Activated CD4-positive, alpha-beta T cell treated with anti-CD3 and anti-CD28 coated beads, Interleukin-2, amount 50 U/mL, for 4 hours (primary cell): ENCODE measurements at places on chromosomes 7 and 10.

- DNase-seq, result no peak
These were observed 37.1 kb upstream of the TOMM7 start for GRCh38 chr7:22859641-22860290.

DNA sequence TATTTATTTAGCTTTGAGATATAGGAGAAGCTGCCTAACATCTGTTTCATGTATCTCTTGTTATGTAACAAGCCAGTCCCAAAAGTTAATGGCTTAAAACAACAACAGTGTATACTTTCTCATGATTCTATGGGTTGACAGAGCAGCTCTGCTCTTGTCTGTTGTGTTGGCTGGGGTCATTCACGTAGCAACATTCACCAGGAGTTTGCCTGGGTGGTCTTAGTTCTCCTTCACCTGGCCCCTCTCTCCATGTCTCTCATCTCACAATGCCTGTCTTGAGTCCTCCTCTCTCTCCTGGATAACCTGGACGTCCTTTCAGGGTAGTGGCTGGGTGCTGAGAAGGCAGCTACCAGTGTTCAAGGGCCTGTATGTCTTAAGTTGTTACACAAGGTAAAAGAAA lies 27.5 kb downstream of the INPP5F start:
- no peak for DNase-seq

DNA sequence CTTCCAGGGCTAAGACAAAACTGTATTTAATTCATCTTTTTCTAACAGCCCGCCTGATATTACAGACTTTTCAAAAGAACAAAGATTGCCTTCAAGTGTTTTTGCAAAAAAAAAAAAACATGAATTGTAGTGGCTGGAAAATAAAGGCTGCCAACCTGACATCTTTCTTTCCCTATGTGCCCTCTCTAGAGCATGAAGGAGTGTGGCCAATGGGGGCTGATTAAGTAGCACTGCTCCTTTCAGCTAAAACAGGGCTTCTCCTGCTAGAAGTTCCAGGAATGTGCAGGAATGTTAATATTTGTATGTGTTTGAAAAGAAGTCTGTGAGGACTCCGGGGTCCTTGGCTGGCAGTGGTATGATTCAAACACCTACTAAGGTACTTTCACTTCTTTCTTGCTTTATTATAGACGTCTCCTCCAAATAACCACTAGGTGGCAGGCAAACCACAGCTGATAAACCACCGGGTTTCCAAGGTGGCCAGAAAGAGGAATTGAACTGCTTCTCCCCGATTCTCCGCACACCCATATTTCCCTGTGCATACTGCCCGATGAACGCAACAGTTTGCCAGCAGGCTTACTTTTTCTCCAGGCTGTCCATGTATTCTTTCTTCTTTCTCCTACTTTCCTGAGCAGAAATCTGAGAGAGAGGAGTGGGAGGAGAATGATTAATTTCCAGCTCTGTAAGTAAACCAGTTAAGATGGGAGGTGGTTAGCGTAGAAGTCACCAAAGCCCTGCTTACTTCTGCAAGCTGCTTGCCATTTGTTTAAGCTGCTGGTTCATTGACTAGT lies 56.8 kb upstream of the DGKI start:
- peak; percentile 44 for DNase-seq

DNA sequence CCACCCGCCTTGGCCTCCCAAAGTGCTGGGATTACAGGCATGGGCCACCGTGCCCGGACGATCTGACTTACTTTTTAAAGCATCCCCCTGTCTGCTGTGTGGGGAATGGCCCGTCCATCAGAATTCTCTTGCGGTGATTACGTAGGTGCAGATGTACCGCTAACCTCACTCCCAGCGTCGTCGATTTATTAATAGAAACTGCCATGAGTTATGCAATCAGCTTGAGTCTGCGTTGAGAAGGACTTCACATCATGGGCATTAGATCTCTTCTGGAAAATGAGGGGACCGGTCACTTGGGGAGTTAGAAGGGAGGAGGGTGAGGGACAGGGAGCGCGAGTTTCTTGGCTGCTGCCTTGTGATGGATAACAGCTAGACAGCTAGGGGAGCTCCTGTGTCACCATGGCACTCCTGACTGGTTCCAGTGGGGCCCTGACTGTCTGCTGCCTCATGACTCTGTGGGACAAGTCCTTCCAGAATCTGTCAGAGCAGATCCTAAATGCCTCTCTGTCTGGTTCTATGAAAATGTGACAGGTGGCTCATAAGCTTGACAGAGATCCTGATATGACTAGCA lies 35.2 kb downstream of the POR start:
- no peak for DNase-seq

DNA sequence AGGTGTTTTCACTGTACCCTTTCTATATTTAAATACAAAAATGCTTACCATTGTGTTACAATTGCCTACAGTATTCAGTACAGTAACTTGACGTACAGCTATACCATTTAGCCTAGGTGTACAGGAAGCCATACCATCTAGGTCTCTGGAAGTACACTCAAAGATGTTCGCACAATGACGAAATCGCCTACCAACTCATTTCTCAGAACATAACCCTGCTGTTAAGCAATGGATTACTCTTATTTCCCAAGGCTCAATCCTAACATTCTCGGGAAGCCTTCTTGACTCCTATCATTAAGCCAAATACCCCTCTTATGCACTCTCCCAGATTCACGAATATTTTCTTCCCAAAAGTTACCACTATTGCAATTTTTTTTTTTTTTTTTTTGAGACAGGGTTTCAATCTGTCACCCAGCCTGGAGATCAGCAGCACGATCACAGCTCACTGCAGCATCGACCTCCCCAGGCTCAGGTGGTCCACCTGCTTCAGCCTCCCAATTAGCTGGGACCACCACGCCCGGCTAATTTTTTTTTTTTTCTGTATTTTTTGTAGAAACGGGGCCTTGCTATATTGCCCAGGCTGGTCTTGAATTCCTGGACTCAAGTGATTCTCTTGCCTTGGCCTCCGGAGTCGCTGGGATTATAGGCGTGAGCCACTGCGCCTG lies 1.5 kb downstream of the CWF19L1 start:
- no peak for DNase-seq
